ENCODE measurements at places on chromosomes 11 and 22.

DNA sequence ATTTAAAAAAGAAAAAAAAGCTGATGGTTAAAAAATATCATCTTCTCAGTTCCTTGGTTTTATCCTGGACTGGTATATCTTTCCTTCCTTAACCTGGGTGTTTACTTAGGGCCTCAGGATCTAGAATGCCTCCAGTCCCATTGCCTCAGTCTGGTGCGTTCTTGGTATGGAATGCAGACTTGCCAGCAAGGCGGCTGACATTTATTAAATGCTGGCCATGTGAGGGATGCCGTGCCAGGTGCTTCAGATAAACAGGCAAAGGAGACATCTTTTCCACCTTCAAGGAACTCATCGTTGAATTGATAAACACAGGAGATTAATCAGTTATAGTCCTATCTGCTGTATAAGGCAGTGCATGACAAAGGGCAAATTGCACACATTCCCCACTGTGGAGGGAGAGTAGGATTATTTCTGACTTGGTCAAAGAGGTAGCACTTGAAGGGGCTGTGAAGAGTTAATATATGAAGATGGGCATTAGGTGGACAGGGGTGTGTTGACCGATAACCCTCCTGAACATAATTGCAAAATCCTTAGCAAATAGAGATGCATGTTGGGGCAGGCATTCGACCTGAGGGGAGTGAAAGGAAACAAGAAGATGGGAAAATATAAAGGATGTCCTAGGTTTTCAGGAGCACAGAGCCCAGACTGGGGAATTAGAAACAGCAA, 54.4 kb downstream of the ALX4 start:
- no peak for DNase-seq

DNA sequence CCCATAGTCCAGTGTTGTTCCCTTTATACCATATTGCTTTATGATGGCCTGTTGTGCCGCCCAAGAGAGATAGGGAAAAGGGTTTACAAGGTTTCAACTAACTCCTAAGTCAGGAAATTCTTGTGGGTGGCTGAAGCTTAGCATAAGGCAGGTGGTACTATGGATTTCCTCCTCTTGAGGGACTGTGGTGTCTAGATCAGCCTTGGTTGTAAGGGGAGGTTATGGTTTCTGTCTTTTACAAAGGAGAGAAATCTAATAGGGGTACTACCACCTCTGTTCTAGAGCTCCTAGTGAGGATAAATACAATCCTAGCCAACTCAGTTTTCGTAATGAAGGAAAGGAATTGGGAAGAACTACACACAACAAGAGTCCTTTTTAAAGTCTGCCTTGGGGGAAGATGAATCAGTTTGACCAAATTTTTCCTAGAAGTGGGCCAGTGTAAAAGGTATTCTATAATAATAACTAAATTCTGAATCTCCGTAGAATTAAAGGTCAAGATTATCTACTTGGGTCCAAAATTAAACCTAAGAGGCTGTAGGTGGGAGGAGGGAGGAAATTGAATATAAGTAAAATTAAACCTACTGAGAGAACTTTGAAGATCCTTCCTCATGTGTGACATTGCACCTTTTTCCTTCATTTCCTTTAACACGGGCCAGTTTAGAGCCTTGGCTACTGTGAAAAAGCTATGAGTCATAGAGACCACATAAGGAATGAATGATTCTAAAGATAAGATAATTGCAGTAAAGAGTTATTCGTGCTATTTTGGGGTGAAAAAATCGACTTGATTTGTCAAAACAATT, 17.2 kb downstream of the DLAT start:
- DNase-seq = no peak

GRCh38 chr22:49662681-49663080, 165.0 kb downstream of the BRD1 start:
- no peak for DNase-seq

GRCh38 chr22:21450858-21451353, 16.3 kb upstream of the TMEM191C start:
- no peak for DNase-seq

DNA sequence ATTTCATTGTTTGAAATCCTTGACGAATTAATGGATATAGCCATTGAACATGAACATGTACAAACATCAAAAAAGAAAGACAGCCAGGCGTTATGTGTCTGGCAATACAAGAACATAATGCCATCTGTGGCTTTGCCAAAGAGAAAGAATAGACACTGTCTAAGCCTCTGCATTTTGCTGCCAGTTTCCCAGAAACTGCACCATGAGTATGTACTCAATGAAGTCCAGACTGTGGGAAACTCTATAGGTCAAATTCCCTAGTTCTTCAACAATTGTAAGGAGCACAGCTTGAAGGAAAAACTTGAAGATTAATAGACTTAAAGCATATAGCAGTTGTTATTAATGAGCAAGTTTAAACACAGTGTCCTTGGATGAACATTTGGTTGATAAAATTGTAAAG, 71.3 kb downstream of the BBOX1 start:
- no peak for DNase-seq

GRCh38 chr11:44993971-44994704, 43.5 kb upstream of the TP53I11 start:
- DNase-seq = no peak

- DNase-seq = no peak
Observed at GRCh38 chr11:67048515-67049130, 8.0 kb upstream of the RHOD start.

DNA sequence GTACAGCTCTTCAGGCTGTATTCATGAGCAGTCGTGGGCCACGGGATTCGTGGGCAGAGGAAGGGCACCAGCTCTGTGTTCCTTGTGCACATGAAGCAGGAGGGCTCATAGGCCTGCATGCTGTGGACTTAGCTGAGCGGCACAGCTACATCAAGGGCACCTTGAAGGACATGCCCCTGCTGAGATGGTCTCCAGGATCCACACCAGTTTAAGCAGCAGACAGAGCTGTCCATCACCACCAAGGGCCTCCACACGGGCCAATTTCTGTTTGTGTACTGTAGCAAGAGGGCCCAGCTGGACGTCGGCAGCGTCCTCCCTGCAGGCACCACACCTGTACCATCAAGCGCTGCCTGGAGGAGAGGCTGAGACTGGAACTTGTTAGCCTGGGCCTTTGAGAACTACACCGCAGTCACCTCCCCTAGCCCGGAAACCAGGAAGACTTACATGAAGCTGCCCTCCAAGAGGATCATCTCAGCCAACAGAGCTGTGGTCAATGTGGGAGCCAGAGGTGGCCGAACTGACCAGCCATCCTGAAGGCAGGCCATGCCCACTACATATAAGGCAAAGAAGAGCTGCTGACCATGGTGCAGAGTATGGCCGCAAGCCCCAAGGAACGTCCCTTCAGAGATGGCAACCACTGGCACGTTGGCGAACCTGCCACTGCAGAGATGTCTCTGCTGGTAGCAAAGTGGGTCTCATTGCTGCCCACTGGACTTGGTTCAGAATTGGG, 32.7 kb upstream of the GNB1L start:
- no peak for DNase-seq

DNA sequence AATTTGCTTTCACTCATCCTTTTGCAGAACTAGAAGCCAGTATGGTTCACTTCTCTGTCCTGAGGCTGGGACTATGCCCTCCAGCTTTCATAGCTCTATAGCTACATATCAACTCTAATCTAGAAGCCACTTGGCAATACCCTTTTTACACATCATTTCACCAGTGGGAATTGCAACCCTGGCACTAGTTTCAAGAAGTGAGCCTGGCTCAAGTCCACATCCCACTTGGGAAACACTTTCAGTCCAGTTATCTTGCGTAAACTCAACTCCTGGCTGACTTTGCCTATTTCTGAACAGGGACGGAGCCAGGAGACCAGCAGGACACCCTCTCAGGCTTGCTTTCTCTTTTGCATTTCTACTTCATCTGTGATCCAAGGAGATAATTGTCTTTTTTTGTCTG, 19.9 kb upstream of the FAT3 start:
- DNase-seq = no peak

DNA sequence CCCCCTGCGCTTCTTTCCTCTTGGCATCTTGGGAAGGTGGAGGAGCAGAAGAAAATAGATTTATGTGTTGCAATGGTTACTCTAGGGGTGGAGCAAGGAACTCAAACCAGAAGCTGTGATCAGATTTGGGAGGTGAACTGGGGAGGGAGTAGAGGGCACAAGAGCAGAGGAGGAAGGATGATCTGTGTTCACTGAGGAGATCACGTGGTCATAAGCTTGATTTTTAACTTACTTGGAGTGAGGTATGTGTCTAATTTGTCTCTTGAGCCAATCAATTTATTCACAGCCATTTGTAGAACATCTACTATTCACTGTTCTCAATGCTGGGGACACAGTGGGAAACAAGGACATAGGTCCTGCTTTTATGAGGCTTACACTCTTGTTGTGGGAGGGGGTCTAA, 24.8 kb upstream of the CD82 start:
- no peak for DNase-seq

DNA sequence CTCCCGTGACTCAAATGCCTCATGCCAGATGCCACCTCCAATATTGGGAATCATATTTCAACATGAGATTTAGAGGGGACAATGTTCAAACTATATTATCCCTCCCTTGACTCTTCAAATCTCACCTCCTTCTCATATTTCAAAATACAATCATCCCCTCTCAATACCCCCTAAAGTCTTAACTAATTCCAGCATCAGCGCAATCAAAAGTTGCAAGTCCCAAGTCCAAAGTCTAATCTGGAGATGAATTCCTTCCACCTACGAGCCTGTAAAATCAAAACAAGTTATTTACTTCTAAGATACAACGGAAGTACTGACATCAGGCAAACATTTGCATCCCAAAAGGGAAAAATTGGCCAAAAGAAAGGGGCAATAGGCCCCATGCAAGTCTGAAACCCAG, 67.2 kb upstream of the SC5D start:
- DNase-seq = no peak

DNA sequence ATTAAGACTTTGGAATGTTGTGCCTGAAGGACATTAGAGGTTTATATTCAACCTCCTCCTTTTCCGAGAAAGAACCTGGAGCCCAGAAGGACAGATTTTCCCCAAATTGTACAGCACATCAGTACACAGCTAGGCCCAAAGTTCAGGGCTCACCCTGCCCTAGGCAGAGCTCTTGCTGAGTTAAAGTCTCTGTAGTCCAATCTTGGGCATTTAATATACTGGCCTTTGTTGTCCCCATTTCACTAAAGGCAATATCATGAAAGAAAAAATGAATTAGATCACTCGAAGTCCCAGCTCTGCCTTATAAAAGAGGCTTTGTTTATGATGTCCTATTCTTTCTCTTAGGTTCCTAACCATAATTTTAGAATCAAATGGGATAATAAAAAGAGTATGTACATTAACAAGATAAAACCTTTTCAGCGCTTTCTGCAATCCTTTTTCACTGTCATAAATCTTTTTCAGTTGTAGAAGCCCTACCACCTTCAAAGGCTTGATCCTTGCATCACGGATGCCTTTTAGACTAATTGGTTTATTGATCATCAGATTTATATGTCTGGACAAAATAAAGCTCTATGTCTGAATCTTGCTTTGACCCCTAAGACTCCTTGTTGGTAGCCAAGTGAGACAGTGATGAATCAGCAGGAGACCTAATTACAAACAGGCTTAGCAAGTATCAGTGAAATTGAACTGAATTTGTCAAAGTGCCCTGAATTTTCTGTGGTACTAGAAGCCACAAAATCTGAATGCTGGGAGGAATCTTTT, 39.8 kb downstream of the RELT start:
- DNase-seq = no peak

DNA sequence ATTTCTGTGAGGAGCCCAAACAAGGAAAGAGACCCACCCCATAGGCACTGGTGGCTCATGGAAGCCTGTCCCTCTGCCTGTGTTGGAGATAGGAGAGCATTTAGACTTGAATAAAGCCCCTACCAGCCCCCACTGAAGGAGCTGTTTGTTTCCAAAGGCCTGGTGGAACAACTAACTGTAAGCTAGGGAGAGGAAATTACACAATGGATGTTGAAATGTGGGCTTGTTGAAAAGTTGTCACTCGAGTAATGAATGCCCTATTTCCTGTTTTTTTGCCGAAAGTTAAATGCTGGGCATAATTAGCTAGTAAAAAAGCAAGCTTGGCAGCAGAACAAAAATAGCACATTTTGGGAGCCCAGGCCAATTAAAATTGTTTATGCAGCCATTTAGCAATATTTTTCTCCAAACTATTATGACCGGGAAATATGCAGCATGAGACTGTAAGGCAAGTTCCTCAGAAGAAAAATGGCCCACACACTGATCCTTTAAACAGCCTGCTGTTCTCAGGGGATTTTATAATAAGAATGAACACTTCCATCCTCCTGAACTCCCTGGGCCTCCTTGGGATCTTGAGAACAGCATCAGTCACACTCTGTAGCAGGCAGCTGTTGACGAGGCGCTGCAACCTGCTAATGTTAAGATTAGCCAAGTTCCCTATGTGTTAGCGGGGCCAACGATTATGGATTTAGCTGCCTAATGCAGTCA, 38.6 kb upstream of the LMO2 start:
- DNase-seq = no peak

GRCh38 chr11:134449051-134449450, 37.0 kb upstream of the B3GAT1 start:
- no peak for DNase-seq

DNA sequence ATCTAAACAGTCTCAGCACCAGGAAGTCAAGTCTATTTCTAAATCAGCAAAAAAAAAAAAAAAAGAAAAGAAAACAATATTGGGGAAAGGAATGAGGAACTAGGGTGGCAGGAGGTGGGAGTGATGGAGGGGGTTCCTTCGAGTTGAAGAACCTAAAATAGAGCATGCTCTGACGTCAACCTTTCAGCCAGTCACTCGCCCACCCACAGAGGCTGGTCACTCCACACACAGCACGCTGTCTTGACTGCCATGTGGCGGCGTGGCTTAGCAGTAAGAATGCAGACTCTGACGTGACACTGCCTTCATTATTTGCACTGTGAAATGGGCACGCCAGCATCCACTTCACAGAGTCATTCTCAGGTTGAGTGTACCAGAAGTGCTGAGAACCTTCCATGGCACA, 48.3 kb downstream of the LARGE1 start:
- no peak for DNase-seq

DNA sequence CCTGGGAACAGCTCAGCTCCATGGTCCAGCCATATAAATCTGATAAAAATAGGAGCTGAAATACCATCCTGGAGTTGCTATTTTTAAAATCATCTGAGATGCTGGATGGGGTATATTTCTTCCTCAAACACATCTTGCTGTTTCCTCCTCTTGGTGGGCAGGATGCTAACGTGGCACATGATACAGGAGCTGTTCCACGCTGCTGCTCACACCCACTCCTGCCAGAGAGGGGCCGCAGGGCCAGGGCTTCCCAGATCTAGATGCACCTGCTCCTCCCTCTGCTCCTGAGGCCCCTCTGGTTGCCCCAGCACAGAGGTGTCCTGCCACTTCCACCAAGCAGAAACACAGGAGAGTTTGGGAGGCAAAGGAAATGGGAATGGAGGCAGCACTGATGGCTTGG, 3.3 kb upstream of the ST3GAL4 start:
- no peak for DNase-seq
